ENCODE measurements at places on chromosomes 2 and 18. TPM values are rescaled to one million over a fixed set of nuclear protein-coding genes. Genes with fewer than 3 reads are reported as not detected.

DTNA gene
- total RNA-seq: 11.7 TPM

CCBE1 gene
- total RNA-seq: 21.7 TPM

CENPA gene
- total RNA-seq: 1.00 TPM

EFHD1 gene
- not detected for total RNA-seq

BCL2 gene
- 2.2 TPM for total RNA-seq

CABYR gene
- total RNA-seq: 3.6 TPM

NAPG gene
- 38.8 TPM for total RNA-seq

KCNF1 gene
- 0.14 TPM for total RNA-seq

C2orf80 gene
- not detected for total RNA-seq

CTIF gene
- 43.4 TPM for total RNA-seq

LONRF2 gene
- total RNA-seq: 0.28 TPM

SRD5A2 gene
- total RNA-seq: not detected

MPHOSPH10 gene
- total RNA-seq: 18.1 TPM

AFF3 gene
- 0.71 TPM for total RNA-seq

ANKRD44 gene
- 6.0 TPM for total RNA-seq

OXER1 gene
- total RNA-seq: under 0.01 TPM

SPP2 gene
- total RNA-seq: not detected

ACMSD gene
- total RNA-seq: under 0.01 TPM

DSG2 gene
- total RNA-seq: 2.3 TPM

SAG gene
- not detected for total RNA-seq

EVX2 gene
- under 0.01 TPM for total RNA-seq

IL36A gene
- total RNA-seq: not detected

TBR1 gene
- total RNA-seq: not detected

HRH4 gene
- under 0.01 TPM for total RNA-seq

TBC1D8 gene
- 18.9 TPM for total RNA-seq

DOK6 gene
- total RNA-seq: 7.3 TPM

UGT1A8 gene
- 0.71 TPM for total RNA-seq

MCEE gene
- total RNA-seq: 23.0 TPM
